Caki2 (cell line): ENCODE measurements at places on chromosomes 3 and 15. TPM values are rescaled to one million over a fixed set of nuclear protein-coding genes. Genes with fewer than 3 reads are reported as not detected.

Gene LYZL4
- not detected in 2 replicates for total RNA-seq

Gene HESX1
- total RNA-seq = 0.84 and 1.7 TPM in 2 replicates

- no peak for DNase-seq
Measured at GRCh38 chr3:131025539-131025938, 1.1 kb downstream of the ASTE1 start.

- no peak for DNase-seq
Measured at GRCh38 chr3:196189566-196190347, 21.4 kb downstream of the ZDHHC19 start.

GRCh38 chr3:177516158-177517011 lies 319.1 kb upstream of the TBL1XR1 start:
- peak; percentile 93 for DNase-seq

- no peak for DNase-seq
Measured at GRCh38 chr15:55915221-55915620, 78.2 kb downstream of the NEDD4 start.

Gene FAH
- 122 and 125 TPM in 2 replicates for total RNA-seq

DNA sequence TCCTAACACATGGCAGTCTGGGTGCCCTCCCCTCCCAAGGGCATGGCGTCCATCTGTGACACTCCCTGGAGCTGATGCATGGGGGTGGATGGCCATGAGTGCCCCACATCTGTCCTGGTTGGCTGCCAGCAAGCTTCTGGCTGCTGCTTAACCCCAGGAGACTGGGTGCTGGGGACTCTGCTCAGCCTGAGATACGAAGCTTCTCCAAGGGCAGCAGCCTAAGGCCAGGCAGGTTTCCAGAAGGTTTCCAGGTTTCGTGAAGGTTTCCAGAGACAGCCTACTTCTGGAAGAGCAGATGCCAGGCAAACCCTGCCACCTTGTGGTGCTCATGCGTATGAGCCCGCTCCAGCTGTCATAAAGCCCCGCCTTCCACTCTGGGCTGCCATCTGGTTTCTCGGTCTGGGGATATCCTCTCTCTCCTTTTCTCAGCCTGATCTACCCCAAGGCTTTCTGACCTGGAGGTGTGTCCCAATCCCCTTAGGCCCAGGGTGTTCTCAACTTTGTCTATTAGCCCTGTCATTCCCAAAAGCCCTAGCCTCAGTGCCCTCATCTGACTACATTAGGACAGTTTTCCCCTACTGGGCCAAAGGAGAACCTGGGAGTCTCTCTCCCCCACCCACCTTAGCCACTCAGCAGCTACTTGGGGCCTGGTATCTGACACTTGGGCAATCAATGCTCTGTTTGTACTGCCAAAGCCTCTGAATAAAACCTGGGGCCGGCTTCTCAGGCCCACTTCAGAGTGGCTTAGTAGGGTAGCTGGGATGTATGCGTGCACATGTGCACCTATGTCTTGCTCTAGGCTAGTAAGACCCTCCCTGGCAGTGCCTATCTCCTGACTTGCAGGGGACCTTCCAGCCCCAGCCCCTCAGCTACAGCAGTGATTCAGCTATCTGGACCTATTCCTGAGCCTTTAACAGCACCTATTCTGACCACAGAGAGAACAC lies 12.0 kb downstream of the MRPL46 start:
- peak; percentile 47 for DNase-seq

Gene GALNT15
- total RNA-seq = not detected in 2 replicates
